GM12878 (cell line): ENCODE measurements at places on chromosomes 16 and 17.

GRCh38 chr17:64154717-64155116 is 24.8 kb upstream of the ERN1 start:
- no peak for DNase-seq
- H3K36me3 ChIP-seq: peaks cover 3% of the 10 kb centered on the region
- H3K4me1 ChIP-seq: no peaks in the 10 kb centered on the region
- no peak overlapping the region for H3K4me3 ChIP-seq
- no peaks in the 10 kb centered on the region for H3K27me3 ChIP-seq
- H3K27ac ChIP-seq: no peak overlapping the region

DNA sequence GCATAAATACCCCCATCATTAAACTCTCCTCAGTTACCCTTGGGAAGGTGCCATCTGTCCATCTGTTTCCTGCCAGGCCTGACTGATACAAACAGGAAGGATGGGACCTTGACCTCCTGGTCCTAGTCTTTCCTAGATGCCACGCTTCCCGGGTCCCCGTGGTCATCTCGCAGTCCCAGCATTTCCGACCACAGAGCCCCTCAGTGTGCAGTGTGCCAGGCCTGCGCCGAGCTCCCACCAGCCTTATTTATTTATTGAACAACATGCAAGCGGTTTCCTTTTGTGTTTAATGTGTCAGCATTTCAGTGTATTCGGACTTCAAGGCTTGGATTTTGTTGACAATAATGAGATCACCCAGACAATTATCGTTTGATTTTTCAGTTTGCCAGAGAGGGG is 45.6 kb upstream of the NKD1 start:
- H3K4me3 ChIP-seq: no peak overlapping the region
- no peaks in the 10 kb centered on the region for H3K27me3 ChIP-seq
- H3K36me3 ChIP-seq: no peaks in the 10 kb centered on the region
- no peak for DNase-seq
- no peaks in the 10 kb centered on the region for H3K4me1 ChIP-seq
- H3K27ac ChIP-seq: no peak overlapping the region

- no peak overlapping the region for H3K27ac ChIP-seq
- DNase-seq: no peak
- H3K36me3 ChIP-seq: no peaks in the 10 kb centered on the region
- no peaks in the 10 kb centered on the region for H3K4me1 ChIP-seq
- peaks cover 2% of the 10 kb centered on the region; the same call in 1 of the 2 replicates for H3K27me3 ChIP-seq
Measured at GRCh38 chr16:49484451-49484849, 110.8 kb downstream of the C16orf78 start.

- H3K27me3 ChIP-seq: no peaks in the 10 kb centered on the region
- H3K27ac ChIP-seq: no peak overlapping the region
- no peaks in the 10 kb centered on the region for H3K4me1 ChIP-seq
Measured at GRCh38 chr17:62017912-62018311, 47.2 kb downstream of the MED13 start.

- no peaks in the 10 kb centered on the region; the same call in 1 of the 2 replicates for H3K27me3 ChIP-seq
- H3K36me3 ChIP-seq: no peaks in the 10 kb centered on the region
- no peak overlapping the region for H3K27ac ChIP-seq
- DNase-seq: no peak
- no peaks in the 10 kb centered on the region for H3K4me1 ChIP-seq
Measured at GRCh38 chr17:55532670-55533069, 21.4 kb upstream of the SMIM36 start.

DNA sequence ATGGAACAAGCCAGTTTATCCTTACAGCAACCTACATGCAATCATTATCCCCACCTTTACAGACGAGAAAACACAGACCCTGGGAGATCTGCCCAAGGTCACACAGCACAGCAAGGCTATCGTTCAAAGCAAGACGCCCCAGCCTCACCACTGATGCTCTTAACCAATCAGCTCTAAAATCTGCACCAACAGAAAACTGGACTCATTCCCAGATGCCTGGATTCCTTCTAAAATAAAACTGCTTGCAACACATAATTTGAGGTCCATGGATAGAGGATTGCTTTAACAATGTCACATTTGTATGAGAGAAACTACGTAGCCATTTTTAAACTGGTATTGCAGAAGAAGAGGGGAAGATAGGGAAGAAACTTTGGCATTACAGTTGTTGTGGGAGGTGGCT is 6.8 kb downstream of the COTL1 start:
- peaks cover 19% of the 10 kb centered on the region for H3K36me3 ChIP-seq
- no peak overlapping the region; the same call in 1 of the 2 replicates for H3K4me3 ChIP-seq
- no peak overlapping the region for H3K27ac ChIP-seq
